ENCODE measurements at places on chromosomes 5 and 9.

GRCh38 chr9:24881361-24881760, 335.7 kb upstream of the IZUMO3 start:
- no peak for DNase-seq

- no peak for DNase-seq
These were observed 14.9 kb upstream of the ADAM19 start for GRCh38 chr5:157590478-157590877.

DNA sequence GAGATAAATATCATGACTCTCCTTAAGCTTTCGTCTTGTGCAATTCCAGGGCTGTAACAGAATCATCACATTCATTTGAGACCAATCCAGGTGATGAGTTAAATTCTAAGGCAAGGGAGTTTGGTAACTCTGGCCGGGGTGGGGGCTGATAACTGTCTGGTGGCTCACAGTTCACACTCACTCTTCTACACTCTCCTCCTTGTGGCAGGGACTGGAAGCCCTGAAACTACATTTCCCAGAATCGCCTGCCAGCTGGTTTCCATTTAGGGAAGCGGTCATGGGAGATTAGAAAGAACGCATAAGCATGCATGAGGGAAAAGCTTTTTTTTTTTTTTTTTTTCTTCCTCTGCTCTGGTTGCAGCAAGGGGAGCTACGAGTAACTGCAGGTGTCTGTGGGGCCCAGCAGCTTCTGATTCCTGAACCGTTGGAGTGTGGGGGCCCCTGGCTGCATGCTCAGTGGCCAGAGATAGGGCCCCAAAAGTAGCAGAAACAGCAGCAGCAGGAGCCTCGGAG, 154.8 kb upstream of the TBC1D2 start:
- DNase-seq, result no peak

DNA sequence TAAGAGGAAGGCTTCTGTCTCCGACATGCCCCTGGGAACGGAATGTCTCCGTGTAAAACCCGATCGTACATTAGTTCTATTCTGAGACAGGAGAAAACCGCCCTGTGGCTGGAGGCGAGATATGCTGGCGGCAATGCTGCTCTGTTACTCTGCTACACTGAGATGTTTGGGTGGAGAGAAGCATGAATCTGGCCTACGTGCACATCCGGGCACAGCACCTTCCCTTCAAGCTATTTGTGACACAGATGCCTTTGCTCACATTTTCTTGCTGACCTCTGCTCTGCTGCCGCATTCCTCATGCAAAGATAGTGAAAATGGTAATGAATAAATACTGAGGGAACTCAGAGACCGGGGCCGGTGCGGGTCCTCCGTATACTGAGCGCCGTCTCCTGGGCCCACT, 2.2 kb upstream of the DPP7 start:
- DNase-seq, result no peak

DNA sequence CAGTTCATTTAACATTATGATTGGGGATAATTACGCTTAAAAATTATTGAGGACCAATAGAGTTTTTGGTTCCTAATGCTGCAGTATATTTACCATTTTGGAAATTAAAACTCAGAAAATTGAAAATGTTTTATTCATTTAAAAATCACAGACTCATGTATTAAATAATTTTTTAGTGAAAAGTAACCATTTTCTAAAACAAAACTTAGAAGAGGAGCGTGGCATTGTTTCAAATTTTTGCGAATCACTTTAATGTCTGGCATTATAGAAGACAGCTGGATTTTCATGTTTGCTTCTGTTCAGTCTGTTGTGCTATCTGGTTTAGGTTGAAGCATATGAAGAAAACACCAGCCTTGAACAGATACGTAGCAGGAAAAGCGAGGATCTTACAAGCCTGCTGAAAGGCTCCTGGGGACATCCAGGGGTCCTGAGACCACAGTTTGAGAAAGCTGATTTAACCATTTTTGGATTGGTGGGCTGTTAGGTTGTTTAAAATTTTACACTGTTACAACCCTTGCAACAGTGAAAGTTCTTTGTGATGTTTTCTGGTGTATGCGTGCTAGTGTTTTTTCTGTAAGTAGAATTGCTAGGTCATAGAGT, 1.6 kb downstream of the ZFYVE16 start:
- no peak for DNase-seq

DNA sequence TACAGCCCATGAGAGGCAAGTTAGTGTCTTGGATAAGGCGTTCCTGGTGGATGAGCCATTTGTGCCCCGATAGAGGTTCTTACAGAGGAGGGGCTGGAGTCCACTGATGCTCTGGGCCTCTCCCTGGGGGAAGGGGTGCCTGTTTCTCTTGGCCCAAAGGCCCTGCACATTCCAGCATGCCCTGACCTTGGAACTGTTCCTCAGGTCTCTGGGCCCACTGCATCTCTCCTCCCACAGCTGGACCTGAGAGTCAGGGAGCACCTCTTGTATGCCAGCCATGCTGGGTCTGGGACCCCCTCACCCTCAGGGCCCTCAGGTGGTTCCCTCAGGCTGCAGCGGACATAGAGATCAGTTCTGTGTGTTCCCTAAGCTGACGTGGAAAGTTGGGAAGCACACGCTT, 26.4 kb downstream of the DAPK1 start:
- DNase-seq, result no peak
